SW480 (cell line): ENCODE measurements at places on chromosomes 4 and X.

DNA sequence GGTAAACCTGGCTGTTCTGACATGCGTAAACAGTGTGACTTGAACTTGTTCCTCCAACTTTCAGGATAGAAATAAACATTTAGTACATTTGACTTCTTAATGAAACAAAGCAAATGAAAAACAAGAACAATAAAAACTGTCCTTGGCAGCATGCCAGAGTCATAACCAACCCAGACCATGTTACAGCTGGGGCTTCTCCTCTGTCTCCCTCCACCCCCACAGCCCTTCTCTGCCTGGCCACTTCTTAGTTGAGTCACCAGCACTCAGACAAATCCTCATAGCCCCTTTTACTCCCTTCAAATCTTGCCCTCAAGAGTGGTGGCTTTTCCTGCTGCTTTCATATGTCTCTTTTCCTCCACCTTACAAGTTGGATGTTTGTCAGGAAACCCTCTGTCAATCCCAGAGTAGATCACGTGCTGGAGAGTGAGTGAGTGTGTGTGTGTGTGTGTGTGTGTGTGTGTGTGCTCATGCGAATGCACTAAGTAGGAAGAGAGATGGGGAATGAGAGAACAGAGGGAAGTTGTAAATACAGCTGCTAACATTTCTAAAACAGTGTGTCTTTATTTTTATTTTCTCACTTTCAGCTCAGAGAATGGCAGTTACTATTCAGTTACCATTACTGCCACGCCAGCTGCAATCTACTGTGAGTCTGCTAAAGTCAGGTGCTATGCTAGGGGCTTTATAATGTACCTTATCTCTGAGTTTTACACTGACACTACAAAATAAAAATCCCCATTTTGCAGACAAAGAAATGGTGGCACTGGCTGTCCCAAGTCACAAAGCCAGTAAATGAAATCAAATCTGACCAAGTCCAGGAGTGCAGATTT lies 15.0 kb downstream of the SCARB2 start:
- DNase-seq = peak; percentile 58

GRCh38 chr4:133623847-133624246 lies 474.8 kb downstream of the PCDH10 start:
- DNase-seq = no peak

DNA sequence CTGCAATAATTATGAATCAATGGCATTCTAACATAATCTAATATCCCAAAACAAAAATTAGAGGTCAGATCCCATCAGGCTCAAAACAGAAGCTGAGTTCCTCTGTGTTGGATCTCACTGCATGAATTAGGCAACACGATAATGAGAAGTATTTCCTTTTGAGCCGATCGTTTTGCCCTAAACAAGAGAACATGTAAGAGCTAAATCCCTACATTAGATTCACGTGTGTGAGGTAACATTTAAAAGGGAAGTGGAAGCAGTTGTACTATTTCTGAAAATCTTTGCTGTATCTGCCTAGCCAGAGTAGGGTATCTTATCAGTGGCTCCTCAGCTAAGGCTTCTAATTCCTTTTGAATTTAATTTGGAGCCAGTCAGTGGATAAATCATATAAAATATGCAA lies 115.6 kb downstream of the C4orf51 start:
- DNase-seq = no peak

GRCh38 chr4:121680571-121680970 lies 16.2 kb downstream of the ANXA5 start:
- no peak for DNase-seq

DNA sequence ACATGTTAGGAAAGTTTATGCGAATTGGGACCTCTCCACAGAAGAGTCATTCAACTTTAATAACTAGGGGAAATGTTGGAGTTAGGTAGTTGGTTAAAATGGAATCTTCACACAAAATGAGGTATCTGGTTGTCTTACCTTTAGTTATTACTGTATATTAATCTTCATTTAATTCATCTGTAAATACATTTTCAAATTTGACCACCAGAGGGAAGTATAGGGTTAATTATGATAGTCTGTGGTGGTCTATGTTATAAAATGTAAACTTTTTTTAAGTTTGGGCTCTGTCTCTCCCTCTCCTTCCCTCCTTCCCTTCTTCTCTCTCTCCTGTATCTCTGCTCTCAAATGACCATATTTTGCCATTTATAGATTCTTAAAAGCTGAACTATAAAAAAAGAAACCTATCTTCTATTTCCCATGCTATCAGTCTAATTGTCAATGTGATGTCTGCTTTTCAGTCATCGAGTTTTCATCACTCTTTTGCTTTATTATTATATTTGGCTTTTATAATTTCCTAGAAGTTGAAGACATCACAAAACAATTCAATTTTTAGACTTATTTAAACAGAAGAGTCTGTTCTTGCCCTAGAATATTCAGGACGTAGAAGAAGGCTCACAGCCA lies 49.8 kb downstream of the TMEM144 start:
- peak; percentile 6 for DNase-seq

- DNase-seq = no peak
Measured at GRCh38 chr4:165079476-165079875, 25.8 kb downstream of the TRIM75 start.

DNA sequence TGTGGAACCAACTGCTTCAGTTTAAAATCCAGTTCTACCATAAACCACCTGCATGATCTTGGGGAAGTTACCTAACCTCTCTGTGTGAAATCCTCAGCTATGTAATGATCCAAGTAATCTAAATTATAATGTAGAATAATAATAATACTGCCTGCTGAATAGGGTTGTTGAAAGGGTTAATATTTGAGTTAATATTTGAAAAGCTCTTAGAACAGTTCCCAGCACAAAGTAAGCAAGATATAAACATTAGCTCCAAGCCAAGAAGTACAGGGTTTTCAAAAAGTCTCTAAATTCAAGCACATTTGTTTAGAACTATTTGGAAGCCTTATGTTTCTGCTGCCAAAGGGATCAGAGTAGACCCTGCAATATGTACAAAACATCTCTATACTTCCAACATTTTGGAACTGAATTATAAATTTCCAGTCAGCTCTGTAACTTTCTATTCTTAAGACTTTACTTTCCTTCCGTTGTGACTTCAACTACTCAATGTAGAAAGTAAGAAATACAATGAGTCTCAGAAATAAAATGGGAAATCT lies 76.7 kb upstream of the FAM9C start:
- no peak for DNase-seq

DNA sequence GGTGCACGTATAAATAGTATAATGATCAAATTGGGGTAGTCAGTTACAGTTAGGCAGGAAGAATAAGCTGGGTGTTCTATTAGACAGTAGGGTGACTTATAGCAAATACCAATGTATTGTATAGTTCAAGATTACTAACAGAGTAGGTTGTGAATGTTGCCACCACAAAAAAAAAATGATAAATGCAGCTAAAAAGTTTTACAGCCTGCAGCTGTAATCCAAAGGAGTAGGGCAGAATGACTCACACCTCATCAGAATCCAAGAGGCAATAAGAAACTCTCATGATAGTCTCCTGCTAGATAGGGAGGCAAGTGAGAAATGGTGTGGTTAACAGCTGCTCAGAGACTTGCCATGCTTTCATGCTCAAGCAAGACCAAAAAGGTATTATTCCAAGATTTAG lies 19.6 kb upstream of the TCEAL4 start:
- DNase-seq = no peak

- DNase-seq = no peak
Measured at GRCh38 chr4:83417566-83417965, 38.1 kb downstream of the HELQ start.

DNA sequence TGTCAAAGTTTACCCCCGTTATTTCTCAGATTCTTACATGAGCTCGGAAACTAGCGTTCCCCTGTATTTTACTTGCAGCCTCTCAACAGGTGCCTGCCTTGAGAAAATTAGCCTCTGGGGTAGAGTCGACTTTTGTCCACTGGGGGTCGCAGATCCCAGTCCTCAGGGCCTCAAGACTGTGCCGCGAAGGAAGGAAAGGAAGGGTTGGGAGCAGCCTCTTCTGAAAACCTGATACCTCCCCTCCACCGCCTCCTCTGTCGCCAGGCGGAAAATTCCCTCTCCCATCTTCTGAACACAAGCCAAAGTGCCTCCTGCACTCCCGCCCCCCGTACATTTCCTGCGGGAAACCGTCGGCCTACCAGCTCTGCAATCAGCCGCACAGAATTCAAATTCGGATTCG lies 44.4 kb upstream of the TMSB15B start:
- peak; percentile 68 for DNase-seq

DNA sequence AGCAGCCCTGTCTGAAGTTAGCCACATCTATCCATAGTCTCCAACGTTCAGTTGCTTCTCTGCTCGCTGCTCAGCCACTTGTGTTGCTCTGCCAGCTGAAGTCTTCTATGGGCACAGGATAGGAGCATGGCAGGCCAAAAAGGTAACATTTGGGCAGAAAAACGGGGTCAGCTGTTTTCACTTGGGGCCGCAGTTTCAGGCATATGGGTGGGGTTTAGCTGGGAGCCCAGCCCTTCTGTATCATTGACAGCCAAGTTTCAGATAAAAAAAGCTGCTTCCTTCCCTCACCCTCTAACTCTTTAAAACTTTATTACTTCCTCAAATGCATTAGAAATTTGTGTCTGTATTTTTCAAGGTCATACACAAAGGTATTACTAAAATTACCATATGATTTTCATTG lies 18.4 kb upstream of the MANBA start:
- no peak for DNase-seq

- no peak for DNase-seq
Measured at GRCh38 chr4:104424989-104425388, 69.7 kb downstream of the CXXC4 start.

GRCh38 chrX:65987811-65988210 lies 52.1 kb downstream of the VSIG4 start:
- DNase-seq = no peak

GRCh38 chr4:173318240-173318639 lies 15.9 kb downstream of the HMGB2 start:
- DNase-seq = no peak

GRCh38 chr4:44235897-44236296 lies 212.7 kb downstream of the KCTD8 start:
- DNase-seq = no peak

GRCh38 chr4:38040619-38041018 lies 80.4 kb downstream of the PTTG2 start:
- DNase-seq = no peak

GRCh38 chr4:7587433-7588405 lies 153.0 kb upstream of the PSAPL1 start:
- DNase-seq = no peak
